ENCODE measurements at places on chromosomes 16 and 17. TPM values are rescaled to one million over a fixed set of nuclear protein-coding genes. Genes with fewer than 3 reads are reported as not detected.

- peak overlapping the region; percentile 61 for H3K27ac ChIP-seq
- peak overlapping the region; percentile 83 for H3K4me3 ChIP-seq
- peaks cover 2% of the 10 kb centered on the region for H3K36me3 ChIP-seq
- no peaks in the 10 kb centered on the region for H3K27me3 ChIP-seq
- DNase-seq: peak; percentile 45
Measured at GRCh38 chr16:30122604-30123160, 338 bp downstream of the MAPK3 start.

DNA sequence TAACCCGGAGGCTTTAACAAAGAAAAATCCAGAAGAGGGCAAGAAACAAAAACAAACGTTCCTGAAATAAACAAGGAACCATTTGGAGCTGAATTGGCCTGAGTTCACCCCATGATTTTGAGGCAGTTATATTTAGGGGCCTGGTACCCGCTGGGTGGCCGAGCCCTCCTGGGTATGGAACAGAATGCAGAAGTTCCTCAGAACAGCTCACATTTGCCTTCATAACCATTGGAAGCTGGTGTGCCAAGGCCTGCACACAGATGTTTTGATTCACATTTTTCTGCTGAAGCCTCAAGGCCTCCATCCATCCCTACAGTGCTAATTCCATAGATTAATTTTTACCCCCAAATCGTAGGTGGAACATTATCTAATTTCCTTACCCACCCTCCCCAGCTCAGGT, 3.3 kb upstream of the ZFHX3 start:
- no peak overlapping the region for H3K4me3 ChIP-seq
- no peaks in the 10 kb centered on the region for H3K36me3 ChIP-seq
- no peaks in the 10 kb centered on the region for H3K27me3 ChIP-seq
- peaks cover 23% of the 10 kb centered on the region for H3K4me1 ChIP-seq
- H3K27ac ChIP-seq: no peak overlapping the region

Gene TBL3
- 28.9 TPM for total RNA-seq

GRCh38 chr16:79007614-79008013, 592.9 kb downstream of the MAF start:
- H3K36me3 ChIP-seq: no peaks in the 10 kb centered on the region
- H3K4me1 ChIP-seq: peaks cover 3% of the 10 kb centered on the region
- H3K27me3 ChIP-seq: no peaks in the 10 kb centered on the region
- no peak overlapping the region for H3K27ac ChIP-seq
- H3K4me3 ChIP-seq: no peak overlapping the region

Gene TSNAXIP1
- total RNA-seq: not detected

Gene CTRL
- total RNA-seq: 14.3 TPM

DNA sequence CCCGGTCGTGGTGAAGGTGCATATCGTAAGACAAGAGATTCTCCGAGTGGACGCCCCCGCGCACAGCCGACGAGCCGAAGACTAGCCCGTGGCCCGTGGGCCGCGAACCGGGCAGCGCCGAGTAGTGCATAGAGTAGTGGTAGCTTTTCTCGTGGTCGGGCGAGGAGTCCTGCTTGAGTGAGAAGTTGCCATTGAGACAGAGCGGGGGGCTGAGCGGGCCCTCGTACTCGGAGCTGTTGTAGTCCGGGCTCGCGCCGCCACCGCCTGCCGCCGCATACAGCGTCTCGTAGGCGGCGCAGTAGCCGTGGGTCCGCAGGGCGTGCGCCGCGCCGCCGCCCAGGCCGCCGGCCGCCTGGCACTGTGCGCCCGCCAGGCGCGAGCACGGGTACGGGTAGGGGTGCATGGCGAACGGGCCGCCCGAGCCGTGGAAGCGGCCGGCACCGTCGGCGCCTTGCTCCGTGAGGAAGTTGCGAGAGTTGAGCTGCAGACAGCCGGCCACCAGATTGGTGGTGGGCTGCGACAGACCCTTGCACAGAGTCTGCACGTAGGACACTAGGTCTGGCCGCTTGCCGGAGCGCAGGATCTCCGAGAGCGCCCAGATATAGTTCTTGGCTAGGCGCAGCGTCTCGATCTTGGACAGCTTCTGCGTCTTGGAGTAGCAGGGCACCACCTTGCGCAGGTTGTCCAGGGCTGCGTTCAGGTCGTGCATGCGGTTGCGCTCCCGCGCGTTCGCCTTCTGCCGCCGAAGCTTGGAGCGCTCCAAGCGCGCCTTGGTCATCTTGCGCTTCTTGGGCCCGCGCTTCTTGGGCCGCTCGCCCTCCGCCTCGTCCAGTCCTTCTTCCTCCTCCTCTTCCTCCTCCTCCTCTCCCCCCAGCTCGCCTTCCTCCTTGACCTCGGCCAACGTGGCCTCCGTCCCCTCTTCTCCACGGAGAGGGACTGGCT, 2.0 kb downstream of the NEUROD2 start:
- no peak overlapping the region for H3K27ac ChIP-seq
- DNase-seq: peak; percentile 31
- H3K4me1 ChIP-seq: peaks cover 36% of the 10 kb centered on the region

Gene HES7
- total RNA-seq: 0.61 TPM
